ENCODE measurements at places on chromosomes 16 and 17.

GRCh38 chr17:81016575-81016974 is 18.4 kb upstream of the BAIAP2 start:
- no peak for DNase-seq

DNA sequence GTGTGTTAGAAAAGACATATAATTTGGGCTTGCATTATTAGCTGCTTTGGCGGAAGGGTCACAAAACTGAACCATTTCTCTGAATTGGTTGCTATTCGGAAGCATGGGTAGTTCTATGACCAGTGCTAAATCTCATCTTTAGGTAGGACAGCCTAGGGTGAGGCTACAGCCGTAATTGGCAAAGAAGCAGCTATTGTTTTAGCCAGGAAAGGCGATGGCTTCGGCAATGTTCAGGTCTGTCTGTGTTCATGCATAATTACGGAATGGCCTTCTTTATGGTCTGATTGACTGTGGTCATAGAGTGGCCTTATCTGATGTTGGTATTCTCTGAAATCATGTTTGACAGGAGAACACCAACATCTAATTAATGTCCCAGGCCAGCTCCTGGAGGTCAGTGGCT is 368.4 kb upstream of the HSBP1 start:
- DNase-seq = no peak

DNA sequence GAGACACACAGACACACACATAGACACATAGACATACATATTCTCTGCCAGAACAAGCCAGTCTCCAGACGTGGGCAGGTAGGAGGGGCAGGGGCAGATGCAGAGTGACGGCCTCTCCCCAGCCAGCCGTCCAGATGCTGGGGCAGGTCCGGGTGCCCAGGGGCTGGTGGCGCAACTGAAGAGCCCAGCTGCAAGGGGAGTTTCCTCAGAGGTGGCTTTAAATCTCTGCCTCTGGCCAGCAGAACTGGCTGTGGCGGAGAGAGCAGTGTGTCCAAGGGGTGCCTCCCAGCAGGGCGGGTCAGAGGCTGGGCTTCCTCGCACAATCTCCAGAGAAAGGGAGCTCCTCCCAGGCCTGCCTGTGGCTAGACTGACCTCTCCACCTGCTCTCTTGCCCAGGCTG is 9.4 kb upstream of the GCGR start:
- DNase-seq = no peak

DNA sequence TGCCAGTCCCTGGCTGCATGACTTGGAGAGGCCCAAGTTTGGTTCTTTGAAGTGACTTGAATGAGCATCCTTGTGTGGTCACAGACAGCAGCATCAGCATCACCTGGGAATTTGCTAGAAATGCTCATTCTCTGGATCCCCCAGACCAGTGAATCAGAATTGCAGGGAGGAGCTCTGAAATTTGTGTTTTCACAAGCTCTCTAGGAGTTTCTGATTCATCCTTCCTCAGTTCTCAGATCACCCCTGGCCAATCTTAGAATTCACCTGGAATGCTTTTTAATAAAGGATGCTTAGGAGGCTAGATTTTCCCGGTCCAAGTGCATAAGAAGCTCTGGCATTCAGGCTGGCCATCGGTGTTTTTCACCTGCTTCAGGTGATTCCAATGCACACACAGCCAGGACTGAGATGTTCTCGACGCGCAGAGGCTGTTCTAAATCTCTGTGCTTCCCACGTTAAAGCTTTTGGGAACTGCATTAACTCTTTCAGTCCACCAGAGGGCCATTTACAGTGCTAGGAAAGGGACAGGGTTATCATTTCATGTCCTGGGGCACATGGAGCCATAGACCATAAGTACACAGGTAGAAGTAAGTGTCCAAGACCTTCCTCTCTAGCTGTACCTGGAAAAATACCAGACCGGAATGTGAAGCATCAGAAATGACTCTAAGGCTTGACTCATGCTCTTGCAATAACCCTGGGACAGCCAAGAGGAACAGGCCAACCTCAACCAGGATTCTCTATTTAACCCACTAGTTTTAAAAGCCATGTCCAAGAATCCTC is 85.7 kb upstream of the XYLT1 start:
- no peak for DNase-seq

Measured in muscle of arm (tissue), 14 donors.